NCI-H1092 treated with DMSO at 0.1 percent for 48 hours (cell line): ENCODE measurements at places on chromosomes 6 and 20.
A peak's percentile ranks its signal among the peaks of the same experiment; 100 is the strongest.

DNA sequence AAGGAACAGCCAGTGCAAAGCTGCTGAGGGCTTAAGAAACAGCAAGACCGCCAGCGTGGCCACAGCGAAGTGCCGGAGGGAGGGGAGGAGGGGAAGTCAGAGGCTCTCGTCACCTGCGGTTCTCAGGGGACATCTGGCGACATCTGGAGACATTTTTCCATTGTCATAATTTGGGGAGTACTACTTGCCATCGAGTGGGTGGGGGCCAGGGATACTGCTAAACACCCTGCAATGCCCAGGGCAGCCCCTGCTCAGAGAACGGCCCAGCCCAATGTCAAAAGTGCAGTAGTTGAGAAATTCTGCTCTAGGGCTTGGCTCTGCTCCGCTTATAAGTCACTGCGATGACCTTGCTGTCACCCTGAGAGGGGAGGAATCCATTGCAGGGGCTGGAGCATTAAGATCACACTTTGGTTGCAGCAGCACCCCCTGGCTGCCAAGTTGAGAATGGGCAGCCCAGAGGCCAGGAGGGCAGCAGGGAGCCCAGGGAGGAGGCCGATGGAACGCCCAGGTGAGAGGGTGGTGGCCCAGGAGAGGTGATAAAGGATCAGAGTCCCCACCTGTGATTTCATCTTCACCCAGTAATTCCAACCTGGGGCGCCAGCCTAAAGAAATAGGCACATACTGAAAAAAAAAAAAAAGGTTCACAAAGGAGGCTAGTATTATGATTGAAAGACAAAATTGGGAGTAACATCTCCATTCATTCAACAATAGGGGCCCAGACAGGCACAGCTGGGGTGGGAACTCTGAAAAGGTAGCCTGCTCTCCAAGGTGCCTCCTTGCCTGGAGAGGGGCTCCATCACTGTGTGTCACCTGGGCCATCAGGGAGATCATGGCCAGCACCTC, 218.2 kb downstream of the BMP7 start:
- DNase-seq: no peak

- DNase-seq: no peak
These were observed 53.2 kb upstream of the IYD start for GRCh38 chr6:150315626-150316025.

GRCh38 chr20:61460261-61461052, 208.4 kb downstream of the CDH4 start:
- DNase-seq: no peak

DNA sequence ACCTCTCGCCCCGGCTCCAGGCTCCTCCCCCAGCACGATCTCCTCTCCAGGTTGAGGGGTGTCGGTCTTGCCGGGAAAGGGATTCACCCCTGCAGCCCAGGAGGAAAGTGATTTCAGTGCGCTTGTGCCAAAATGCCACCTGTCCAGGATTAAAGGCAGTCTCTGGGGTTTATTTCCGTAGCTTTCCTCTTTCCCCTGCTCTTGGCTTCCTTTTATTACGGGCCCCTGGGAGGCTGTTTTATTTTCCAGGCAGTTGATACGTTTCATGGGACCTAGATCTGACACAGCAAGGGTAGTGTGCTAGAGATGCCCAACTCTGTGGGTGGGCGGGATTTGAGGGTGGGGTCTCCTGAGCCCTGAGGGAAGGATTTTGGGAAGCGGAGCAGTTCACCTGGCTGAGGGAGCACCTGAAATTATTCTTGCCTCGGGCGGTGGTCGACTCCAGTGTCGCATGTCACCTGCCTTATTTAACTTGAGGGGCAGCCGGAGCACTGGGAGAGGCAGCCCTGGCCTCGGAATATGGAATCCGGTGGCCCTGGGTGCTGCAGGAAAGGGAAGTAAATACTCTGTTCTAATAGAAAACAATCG, 9.5 kb upstream of the NKX2-2 start:
- DNase-seq: peak; percentile 61

GRCh38 chr6:150426198-150426597, 57.4 kb downstream of the IYD start:
- no peak for DNase-seq

- no peak for DNase-seq
These were observed 378.7 kb downstream of the ZFAND3 start for GRCh38 chr6:38198219-38198618.

GRCh38 chr6:2875359-2876191, 27.5 kb downstream of the SERPINB9 start:
- peak; percentile 1 for DNase-seq

GRCh38 chr6:3534599-3534998, 77.7 kb upstream of the SLC22A23 start:
- DNase-seq: no peak

DNA sequence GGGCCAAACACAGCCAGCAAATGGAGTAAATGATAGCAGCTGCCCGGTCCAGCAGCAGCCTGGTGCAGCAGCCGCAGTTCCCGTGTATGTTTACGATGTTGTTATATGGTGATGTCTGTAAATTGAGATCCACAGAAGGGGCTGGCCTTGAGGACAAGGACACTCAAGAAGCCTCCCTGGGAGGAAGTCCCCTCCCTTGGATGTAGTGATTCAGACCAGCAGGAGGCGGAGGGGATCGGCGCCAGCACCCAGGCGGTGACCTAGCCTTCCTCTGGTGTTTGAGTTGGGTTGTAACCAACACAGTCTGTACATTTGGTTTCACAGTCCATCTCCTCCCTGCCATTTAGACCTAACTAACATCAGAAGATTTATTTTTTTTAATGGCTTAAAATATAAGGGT, 187.8 kb downstream of the SYNDIG1 start:
- peak; percentile 59 for DNase-seq

GRCh38 chr6:131755597-131755996, 44.8 kb upstream of the CTAGE9 start:
- DNase-seq: no peak

GRCh38 chr6:157558049-157558448, 177.1 kb downstream of the ZDHHC14 start:
- no peak for DNase-seq

DNA sequence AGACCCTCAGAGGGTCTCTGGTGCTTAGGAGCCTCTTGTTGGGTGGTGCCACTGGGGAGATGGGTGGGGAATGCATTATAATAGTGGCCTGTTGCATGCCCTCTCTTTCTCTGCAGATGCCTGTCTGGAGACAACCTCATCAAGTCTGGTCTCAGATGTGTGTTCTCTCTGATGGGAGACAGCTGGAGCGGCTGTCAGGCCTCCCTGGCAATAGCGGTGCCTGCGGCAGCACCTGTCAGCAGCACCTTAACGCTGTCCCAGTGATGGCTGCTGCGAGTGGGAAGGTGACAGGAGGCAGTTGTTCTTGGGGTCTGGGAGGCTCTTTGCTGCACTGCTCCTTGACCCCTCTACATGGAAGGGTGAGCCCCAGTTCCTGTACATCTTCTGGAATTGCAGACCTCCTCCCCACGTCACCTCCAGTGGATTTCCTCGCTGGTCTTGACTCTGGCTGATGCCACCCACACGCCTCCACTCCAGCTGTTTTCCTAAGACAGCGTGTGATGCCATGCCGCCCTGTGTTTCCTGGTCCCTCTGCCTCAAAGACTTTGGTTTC, 63.3 kb upstream of the BLCAP start:
- DNase-seq: no peak

GRCh38 chr20:41784209-41784958, 166.2 kb upstream of the CHD6 start:
- DNase-seq: no peak

DNA sequence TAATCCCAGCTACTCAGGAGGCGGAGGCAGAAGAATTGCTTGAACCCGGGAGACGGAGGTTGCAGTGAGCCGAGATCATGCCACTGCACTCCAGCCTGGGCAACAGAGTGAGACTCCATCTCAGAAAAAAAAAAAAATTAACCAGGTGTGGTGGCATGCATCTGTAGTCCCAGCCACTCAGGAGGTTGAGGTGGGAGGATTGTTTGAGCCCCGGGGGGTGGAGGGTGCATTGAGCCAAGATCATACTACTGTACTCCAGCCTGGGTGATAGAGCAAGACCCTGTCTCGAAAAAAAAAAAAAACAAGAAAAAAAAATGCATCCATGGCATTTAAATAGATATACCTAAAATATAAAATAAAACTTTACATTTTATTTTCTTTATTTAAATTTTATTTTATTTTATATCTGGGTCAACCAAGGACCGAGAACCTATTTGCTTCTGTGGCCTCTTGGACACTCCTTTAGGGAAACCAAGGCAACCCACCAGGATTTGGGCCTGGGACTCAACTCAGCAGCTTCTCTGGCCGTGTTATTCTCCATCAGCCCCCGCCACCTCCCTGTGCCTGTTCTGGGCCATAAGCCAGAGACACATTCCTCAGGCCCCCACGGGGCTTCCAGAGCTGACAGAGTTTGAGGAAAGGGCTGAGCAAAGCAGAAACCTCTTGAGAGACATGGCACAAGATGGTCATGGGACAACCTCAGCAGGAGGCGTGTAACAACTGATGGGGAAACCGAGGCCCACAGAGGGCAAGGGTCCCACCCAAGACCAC, 6.2 kb downstream of the SNTA1 start:
- no peak for DNase-seq

DNA sequence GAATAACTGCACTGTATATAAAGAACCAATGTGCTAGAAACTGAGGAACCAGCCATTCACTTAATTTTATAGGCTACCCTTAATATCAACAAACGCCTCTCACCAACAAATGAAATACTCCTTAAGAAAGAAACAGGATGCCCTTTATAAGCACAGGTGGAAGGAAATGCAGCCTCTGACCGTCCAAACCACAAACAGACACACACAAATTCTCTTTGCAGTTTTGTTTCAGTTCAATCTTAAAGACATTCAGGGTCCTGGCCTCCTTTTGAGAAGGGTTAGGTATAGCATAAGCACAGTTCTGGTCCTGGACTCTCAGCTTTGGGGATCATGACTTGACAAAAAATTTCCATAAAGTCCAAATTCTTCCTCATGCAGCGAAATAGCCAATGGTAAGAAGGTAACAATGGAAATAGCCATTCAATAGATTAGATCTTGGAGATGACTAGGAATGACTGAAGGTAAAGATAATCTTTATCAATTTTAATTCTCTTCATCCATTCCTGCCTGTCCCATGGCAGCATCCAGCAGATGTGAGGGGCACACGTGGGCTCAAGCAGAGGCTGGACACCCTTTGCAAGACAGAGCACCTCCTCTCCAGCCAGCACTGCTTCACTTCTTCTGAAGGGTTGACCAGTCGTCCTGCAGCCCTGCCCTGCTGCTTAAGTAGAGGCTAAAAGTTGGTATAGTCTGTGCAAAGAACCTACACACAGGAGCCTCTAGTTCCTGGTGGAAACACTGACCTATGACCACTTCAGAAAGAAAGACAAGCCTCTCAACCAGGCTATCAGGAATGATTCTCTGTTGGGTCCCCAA, 123.9 kb downstream of the CD83 start:
- no peak for DNase-seq

- no peak for DNase-seq
These were observed 101.4 kb downstream of the BMP2 start for GRCh38 chr20:6868861-6869260.

DNA sequence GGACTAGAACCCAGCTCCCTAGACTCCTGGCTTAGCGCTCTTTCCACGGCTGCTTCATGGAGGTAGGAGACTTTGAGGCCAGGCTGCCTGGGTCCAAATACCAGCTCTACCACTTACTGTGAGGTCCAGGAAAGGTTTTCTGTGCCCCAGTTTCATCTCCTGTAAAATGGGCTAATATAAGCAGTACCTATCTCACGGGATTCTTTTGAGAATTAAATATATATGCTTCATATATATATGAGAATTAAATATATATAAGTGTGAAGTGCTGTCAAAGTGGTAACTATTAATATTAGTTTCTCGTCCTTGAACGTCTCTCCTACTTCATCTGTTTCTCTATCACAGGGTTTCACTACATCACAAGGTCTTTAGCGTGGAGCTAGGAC, 10.2 kb upstream of the LY6G5C start:
- no peak for DNase-seq

GRCh38 chr6:169841251-169841650, 89.8 kb downstream of the ERMARD start:
- DNase-seq: no peak

DNA sequence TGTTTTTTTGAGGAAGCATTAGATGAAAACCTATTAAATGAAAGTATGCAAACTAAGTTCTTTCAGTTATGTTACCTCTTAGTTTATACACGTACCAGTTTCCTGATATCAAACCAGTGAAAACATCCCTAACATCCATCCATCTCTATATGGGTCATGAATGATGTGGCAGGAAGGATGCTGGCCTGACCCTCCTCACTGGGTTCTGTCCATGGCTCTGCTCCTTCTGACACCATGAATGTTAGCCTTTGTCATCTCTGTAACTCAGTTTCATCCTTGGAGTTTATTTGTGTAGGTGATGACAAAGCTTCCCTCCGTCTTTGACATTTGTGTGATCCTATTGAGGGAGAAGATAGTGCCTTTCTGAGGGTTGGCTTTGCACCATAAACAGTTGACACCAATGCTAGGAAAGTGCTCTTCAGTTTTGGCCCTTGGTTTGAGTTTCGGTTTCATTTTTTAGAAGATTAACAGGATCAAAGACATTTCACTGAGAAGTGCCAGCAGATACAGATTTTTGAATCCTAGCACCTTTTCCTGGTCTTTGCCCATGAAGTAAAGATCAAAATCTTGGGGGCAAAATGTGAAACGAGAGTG, 72.0 kb upstream of the SCGN start:
- DNase-seq: no peak

- DNase-seq: no peak
These were observed 753.1 kb downstream of the MAFB start for GRCh38 chr20:39935901-39936300.

GRCh38 chr6:111329882-111330633, 153.0 kb downstream of the REV3L start:
- no peak for DNase-seq

DNA sequence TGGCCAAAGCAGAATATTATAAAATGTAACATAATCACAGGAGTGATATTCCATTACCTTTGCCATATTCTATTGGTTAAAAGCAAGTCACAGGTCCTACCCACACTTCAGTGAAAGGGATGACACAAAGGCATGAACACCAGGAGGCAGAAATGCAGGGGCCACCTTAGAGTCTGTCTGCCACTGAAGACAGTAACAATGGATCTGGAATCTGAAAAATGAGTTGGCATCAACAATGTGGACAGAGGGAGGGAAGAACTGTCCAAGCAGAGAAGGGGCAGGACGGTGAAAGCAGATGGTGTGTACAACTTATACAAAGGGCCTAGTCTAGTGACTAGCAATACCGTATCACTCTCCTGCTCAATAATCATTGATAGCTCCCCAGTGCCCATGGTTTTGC, 6.6 kb upstream of the LPIN3 start:
- no peak for DNase-seq

DNA sequence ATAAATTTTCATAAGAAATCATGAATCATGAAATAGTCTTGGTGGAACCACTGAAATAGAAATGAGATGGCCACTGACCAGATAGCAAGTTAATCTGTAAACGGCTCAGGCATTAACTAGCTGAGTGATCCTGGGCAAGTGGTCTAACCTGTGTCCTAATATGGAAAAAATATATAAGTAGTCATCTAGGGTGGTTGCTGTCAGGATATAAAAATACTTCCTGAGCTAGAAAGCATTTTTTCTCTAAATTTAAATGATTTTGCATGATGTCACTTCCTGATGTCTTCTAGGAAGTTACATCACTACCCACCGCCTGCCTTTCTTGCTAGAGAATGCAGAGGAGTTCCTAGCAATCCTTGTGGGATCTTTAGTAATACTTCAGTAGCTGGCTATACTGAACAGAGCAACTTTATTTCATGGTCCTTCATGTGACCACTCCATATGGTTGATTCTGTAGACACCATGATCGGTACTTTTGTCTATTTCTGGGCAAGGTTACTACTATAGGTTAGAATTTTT, 228.1 kb upstream of the CEP162 start:
- no peak for DNase-seq
